ENCODE measurements at places on chromosomes 7 and 10.

- DNase-seq, result no peak
Observed at GRCh38 chr10:36187380-36188079, 545.4 kb upstream of the FZD8 start.

GRCh38 chr7:113959910-113960309 lies 41.1 kb upstream of the PPP1R3A start:
- no peak for DNase-seq

DNA sequence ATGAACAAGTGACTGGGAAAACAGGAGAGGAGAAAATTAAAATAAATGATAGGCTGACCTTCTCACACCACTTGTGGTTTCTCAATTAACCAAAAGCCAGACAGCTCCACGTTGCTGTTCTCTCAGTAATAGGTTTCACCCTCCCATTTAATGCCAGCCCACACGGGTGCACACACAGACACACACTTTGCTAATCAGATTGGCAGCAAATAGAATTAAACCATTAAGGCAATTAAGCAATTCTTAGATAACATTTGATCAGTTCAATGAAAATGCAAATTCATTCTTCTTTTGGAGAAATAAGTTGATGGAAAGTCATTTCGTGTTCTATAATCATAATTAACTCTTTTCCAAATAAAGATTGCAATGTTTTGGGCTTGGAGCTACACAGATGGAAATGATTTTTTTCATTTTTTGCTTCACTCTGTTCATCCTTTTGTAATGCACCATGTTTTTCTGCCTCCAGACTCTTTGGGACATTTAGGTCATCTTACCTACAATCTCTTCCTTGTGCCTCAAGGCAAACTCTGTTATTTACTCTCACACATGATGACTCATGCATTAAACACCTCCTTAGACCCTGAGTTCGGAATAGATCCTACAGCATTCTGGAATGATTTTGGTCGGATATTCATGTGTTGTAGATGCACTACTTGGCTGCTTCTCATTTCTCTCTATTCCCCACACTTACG lies 700.7 kb downstream of the AUTS2 start:
- no peak for DNase-seq

DNA sequence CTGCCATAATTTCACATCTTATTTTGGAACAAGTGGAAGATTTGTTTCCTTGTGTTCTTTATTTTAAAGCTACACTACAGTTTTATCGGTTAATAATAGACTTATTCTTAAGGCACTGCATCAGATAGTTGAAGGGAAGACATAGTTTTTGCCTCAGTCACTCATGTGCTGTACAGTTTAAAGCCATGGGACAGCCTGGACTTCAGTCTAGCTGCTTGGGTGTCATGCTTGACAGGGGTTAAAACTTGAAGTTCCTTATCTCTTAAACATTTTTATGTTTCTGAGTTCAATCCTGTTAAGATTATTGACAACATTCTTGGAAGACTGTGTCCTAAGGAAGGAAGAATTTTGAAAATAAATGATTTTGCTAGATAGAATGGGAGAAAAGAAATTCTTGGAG lies 49.7 kb downstream of the PPP1R9A start:
- no peak for DNase-seq

- no peak for DNase-seq
Observed at GRCh38 chr10:5599613-5600520, 66.5 kb downstream of the ASB13 start.
